ENCODE measurements at places on chromosomes 2 and 18.
A peak's percentile ranks its signal among the peaks of the same experiment; 100 is the strongest.

- DNase-seq = peak; percentile 53
Observed at GRCh38 chr2:121748202-121748601, 7.2 kb upstream of the TSN start.

GRCh38 chr2:118853651-118854291 lies 6.3 kb upstream of the EN1 start:
- DNase-seq = no peak

- DNase-seq = no peak
Observed at GRCh38 chr2:211144078-211144477, 587.7 kb downstream of the CPS1 start.

- no peak for DNase-seq
Observed at GRCh38 chr2:233009661-233010060, 3.4 kb downstream of the NGEF start.

- DNase-seq = no peak
Observed at GRCh38 chr2:12651641-12652040, 65.1 kb upstream of the TRIB2 start.

GRCh38 chr18:8704361-8705237 lies 757 bp upstream of the MTCL1 start:
- peak; percentile 41 for DNase-seq

- no peak for DNase-seq
Observed at GRCh38 chr2:858646-859045, 92.0 kb upstream of the SNTG2 start.

GRCh38 chr18:79631761-79632446 lies 47.7 kb upstream of the CTDP1 start:
- no peak for DNase-seq

GRCh38 chr2:174902506-174903263 lies 102.5 kb downstream of the CHN1 start:
- no peak for DNase-seq

DNA sequence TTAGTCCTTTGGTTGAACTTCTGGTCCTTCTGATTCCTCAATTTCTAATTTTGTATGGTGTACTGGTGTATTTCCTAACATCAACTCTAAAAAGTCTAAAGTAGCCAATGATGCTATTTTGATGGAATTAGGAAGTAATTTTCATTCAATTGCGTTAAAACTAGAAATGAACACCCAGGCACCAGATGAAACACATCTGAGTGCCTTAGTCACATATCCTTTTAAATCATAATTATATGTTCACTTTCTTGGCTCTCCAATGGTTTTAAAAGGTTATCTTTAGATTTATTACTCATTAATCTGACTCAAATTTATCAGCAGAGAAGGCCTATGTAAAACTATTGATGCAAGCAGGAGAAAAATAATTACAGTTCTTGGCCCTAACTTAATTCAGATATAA lies 119.7 kb downstream of the GAREM1 start:
- no peak for DNase-seq

- no peak for DNase-seq
Observed at GRCh38 chr18:24885276-24885675, 424.8 kb downstream of the HRH4 start.

GRCh38 chr2:225670111-225670974 lies 270.8 kb downstream of the NYAP2 start:
- DNase-seq = no peak

GRCh38 chr2:47818777-47819176 lies 35.8 kb downstream of the MSH6 start:
- no peak for DNase-seq

DNA sequence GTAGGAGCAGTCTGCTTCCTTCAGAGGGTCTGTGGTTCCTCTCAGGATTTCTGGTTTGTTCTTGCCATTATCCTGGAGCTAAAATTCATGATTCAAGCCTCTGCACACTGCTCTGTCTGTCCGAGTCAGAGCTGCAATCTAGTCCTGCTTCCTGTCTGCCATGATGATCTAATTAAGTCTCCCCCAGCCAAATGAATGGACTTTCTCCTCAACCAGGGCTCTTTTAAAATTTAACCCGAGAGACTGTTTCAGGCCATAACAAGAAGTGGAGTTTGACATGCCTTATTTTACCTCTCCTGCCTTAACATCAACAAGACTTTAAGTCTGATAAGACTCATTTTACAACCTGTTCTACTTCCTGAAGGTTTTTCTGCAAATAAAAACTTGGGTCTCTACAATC lies 1009.6 kb upstream of the DDX18 start:
- DNase-seq = no peak

DNA sequence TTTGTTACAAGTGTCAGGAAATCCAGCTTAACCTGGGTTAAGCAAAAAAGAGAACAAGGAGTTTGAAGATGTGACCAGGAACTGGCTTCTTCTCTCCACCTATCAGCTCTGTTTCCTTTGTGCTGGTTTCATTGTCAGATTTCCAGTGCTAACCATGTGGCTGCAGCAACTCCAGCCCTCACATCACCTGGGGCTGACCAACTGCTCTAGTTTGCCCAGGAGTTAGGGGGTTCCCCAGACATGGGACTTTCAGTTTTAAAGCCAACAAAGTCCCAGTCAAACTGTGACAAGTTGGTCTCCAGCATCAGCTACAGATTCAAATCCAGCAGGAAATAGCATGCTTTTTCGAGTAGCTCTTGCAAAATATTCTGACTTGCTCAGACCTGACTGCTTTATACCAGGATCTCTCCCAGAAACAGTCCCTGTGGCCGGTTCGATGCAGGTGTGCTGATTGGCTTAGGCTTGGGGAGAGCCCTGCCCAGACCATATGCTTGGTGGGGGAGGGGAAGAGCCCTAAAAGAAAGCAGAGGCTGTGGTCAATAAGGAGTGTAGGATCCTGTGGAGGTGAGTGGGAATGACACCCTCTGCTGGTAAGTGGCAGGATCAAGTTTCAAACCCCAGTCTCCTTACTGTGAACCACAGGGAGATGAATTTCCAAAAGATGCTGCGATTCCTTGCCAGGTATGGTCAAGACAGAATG lies 49.5 kb downstream of the KCNE4 start:
- DNase-seq = peak; percentile 15

DNA sequence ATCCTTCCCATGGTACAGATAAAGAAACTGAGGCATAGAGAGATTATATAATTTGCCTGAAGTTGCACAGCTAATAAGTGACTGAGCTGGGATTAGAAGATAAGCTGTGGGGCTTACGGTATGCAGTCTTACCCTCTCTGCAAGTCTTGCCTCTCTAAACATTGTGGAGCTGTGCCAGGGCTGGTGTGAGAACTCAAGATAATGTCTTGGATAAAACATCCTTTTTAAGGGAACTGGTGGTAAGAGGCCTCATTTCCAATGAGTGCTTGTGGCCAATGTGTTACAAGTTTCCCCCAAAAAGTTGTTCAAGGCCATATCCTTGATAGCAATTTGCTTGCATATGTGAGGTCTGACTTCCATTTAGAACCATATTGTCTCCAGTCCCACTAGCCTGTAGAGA lies 84.3 kb upstream of the ETAA1 start:
- no peak for DNase-seq

DNA sequence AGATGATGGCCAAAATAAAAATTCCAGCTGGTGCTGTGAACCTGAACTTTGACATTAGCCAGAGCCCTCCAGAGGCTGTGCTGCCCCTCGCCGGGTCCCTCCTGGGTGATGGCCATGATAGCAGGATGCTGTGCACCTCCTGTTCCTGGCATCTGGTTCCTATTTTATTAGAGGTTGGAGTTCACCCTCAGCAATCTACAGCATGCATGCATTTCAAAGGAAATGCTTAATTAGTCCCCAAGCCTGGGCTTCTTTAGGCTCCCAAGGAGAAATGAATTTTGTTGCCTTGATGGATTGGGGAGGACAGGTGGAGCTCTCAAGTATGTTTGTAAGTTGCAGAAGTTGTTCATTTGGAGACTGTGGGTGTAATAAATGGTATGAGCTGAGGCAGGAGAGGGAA lies 166.9 kb downstream of the GLI2 start:
- no peak for DNase-seq

DNA sequence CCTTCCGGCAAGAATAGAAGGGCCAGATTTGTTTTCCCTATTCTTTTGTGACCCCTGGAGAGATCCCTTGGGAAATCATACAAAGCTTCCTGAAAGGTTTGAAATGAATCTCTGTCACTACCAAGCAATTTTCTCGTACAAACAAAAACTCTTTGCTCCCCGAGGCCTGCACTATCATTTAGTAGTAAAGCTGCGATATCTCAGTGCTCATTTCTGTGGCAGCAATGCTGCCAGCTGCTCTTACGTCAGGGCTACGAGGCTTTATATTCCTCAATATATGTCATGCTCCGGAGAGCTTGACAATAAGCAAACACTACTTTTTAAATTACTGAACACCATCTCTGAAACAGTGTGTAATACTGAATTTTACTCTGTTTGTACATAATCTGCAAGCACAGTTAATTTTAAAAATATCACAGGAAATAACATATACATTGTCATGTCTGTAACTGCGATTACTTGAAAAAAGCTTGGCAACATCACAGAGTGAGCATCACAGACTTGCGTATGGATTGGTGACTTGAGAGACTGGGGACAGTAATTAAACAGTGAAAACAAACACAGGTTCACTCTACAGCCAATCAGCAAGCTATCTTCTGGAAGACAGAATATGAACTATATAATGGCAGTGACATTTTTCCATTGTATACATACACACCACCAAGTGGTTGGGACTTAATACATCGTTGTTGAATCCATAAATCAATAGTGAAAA lies 403.3 kb upstream of the NETO1 start:
- no peak for DNase-seq

GRCh38 chr18:9849407-9850283 lies 36.1 kb upstream of the TXNDC2 start:
- no peak for DNase-seq

DNA sequence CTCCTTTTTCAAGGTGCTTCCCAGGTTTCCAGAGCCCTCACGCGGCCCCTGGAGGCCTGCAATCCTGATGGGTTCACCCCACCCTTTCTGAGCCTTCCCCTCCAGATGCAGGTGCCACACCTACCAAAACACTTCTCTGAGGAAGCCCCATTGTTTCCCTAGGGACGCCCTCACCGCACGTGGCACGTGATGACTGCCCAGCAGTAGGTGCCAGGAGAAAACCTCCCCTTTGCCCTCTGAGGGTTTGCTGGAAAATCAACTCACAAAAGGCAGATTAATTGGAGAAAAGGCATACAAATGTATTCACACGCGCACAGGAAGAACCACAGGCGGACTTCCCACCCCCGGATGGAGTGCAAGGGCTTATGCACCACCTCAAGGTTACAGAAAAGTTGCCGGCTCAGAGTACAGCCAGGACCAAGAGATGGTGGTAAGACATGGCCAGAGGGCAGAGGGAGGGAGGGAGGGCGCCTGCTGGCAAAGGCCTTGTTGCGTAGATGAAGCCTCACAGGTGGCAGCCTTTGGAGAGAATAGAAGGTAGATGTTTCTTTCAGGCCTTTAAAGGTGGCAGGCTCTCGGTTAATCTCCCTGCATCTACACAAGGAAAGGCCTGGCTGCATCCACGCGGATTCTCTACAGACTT lies 269.4 kb upstream of the RAB6C start:
- DNase-seq = no peak

- no peak for DNase-seq
Observed at GRCh38 chr18:48385596-48385995, 23.6 kb downstream of the ZBTB7C start.

Measured in AML-193 (cell line).